ENCODE measurements at places on chromosomes 12 and 14.

- DNase-seq, result no peak
These were observed 257.7 kb downstream of the ADGRD1 start for GRCh38 chr12:131211340-131211938.

DNA sequence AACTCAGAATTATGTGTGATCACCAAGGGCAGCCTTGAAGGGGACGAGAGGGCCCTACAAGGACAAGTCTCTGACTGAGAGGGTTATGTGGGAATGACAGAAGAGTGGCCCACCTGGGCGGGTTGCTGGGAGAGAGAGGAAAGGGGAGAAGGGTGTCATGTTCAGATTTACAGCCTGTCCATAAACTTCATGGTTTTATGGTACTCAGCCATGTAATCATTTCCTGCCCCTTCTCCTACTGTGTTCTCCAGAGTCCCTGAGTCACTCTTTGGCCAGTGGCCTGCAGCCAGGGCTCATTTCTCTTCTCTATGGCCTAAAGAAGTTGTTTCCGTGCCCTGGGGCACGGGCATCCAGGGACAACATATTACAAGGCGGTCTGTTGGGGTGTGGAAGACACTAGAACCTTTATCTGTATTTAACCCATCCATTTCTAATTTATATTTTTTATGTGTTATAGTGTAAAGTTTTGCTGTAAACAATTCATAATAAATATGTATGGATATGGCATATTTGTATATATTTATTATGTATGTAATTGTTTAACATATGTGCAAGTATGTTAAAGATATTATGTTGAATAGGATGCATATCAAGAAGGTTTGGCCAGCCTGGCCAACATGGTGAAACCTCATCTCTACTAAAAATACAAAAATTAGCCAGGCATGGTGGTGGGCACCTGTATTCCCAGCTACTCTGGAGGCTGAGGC is 26.9 kb downstream of the DDX47 start:
- DNase-seq, result no peak

DNA sequence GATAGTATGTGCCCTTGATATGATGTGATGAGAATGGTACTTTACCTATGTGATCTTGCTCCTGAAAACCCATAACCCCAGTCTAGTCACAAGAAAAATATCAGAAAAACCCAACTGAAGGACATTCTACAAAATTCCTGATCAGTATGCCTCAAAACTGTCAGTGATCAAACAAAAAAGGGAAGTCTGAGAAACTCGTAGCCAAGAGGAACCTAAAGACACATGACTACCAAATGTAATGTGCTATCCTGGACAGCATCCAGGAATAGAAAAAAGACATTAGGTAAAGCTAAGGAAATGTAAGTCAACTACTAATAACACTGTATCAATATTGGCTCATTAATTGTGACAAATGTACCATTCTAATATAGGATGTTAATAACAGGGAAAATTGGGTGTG is 4.1 kb upstream of the WIF1 start:
- no peak for DNase-seq

GRCh38 chr12:14577344-14577743 is 9.7 kb upstream of the PLBD1 start:
- no peak for DNase-seq

DNA sequence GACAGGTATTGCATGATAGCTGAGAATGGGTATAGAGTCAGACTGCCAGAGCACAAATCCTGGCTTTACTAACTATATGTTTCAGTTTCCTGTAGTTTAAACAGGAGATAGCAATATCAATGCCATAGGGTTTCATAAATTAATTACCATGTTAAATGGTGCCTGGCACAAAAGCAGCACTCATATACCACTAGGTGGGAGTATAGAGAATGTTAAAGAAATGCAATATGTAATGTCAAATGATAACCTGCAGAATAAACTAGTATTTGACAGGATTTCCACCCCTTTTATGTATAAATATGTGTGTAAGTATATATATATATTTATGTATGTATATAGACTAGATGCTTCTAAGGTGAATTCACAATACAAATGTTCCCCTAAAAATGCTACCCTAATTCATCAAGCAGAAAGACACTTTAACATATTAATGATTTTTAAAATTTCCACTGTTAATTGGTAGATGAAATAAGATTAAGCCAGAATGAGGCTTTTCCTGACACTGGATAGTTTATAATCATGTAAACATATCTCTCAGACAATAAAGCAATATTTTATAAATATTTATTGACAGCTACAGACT is 8.6 kb downstream of the WDR89 start:
- no peak for DNase-seq

- DNase-seq, result peak; percentile 59
These were observed 24.9 kb downstream of the DGLUCY start for GRCh38 chr14:91138511-91139359.
